B cell (primary cell): ENCODE measurements at places on chromosomes 11 and 22. TPM values are rescaled to one million over a fixed set of nuclear protein-coding genes. Genes with fewer than 3 reads are reported as not detected.

DNA sequence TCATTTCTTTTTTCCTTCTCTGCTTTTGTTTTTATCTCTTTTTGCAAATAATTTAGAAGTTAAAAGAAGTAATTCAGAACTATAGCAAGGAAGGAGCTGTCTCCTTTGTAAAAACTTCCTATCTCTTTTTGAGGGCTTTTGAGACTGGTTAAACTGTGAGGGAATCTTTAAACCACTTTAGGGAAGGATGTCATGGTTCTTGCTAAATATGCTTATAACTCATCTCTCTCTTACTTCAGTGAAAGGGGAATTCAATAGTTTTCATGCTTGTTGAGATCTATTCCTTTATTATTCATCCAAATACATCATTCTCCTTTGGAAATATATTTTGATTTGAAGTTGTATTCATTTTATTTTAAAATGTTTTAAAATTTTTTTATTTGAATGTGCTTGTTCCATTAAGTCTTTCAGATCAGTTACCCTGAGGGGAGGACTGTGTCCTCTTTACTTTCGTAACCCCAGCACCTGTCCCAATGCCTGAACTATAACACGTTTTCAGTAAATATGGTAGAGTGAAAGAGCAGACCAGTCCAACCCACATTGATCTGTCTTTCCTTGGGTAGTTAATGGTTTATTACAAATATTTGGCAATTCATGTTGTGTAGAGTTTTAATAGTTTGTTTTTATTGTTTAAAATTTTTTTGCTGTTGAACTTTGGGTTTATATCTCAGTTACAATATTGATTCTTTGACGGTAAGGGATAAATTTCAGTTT is 27.5 kb downstream of the AMOTL1 start:
- no peaks in the 10 kb centered on the region for H3K36me3 ChIP-seq
- no peak overlapping the region for H3K27ac ChIP-seq
- no peaks in the 10 kb centered on the region for H3K4me1 ChIP-seq
- no peaks in the 10 kb centered on the region for H3K27me3 ChIP-seq

Gene OR52H1
- 0.37 and 0.49 TPM in 2 replicates for total RNA-seq

DNA sequence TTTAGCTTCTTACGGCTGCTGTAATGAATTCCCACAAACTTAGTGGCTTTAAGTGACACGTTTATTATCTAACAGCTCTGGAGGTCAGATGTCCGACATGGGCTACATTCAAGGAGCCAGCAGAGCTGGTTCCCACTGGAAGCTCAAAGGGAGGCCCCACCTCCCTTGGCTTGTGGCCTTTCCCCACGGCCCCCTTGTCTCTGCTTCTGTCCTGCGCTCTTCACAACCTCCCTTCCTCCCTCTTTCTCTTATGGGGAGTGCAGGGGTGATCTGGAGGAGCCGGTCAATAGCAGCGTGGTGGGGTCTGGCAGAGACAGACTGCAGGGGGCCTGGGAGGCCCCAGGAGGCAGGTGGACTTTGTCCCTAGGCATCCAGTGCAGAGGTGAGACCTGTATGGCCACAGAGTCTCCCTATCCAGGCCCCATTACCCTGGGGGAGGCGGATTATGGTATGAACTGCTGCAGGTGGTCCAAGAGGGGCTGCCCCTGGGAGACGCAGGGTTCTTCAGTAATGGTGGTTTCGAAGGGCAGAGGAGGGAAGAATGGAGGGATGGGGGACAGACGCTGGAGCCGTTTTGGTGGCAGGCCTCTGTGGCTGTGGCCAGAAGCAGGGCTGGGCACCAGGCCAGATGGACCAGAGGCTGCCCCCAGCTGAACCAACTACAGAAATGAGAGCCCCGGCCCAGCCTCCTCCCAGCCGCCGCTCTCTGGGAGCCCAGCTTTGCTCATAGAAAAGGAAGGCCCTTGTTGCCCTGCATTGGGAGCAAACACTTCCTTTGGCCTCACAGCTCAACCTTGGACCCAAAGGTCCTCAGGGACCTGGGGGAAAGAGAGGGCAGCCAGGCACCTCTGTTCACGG is 30.7 kb upstream of the KCNQ1OT1 start:
- no peak for DNase-seq
- H3K36me3 ChIP-seq = no peaks in the 10 kb centered on the region
- H3K27me3 ChIP-seq = no peaks in the 10 kb centered on the region
- H3K4me1 ChIP-seq = no peaks in the 10 kb centered on the region
- H3K27ac ChIP-seq = no peak overlapping the region
- no peak overlapping the region for H3K4me3 ChIP-seq

Gene POLR2L
- 39.0 and 44.4 TPM in 2 replicates for total RNA-seq

Gene OR10A2
- total RNA-seq = not detected in 2 replicates

Gene SPON1
- 0.22 and 0.30 TPM in 2 replicates for total RNA-seq

- no peak for DNase-seq
- peak overlapping the region; percentile 45 for H3K27ac ChIP-seq
- peaks cover 38% of the 10 kb centered on the region for H3K4me1 ChIP-seq
- no peak overlapping the region for H3K4me3 ChIP-seq
- peaks cover 19% of the 10 kb centered on the region for H3K36me3 ChIP-seq
- H3K27me3 ChIP-seq = no peaks in the 10 kb centered on the region
These were observed 6.5 kb upstream of the APOBEC3H start for GRCh38 chr22:39090426-39091064.

Gene KRTAP5-9
- total RNA-seq = 0.34 TPM in 1 of 2 replicates, not detected in the other

DNA sequence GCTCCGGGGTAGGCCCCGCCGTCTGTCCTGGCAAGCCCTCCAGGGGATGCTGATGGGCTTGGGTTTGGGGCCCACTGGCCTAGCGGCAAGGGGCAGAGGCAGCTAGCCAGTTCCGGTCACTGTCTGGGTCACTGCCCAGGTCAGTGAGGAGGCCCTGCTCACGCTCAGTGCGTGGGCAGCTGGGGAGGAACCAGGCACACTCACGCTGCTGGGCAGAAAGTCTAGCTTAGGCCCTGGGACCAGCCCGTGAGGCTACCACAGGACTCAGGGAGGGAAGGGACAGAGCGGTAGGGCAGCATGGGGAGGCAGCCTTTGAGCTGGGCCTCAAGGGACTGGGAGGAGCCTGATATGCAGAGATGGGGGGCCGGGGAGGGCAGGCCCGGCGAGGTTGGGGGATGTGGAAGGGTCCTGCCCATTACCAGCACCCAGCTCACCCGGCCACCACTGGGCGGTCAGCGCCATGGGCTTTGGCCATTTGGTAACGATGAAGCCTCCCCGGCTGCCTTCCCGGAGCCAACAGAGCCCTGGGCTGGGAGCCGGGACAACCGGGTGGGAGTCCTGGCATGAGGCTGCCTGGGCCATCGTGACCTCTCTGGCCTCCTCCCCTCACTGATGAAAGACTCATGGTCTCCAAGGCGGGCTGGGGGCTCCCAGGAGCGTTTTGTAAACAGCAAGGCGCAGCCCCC is 14.2 kb downstream of the SHISAL1 start:
- no peak for DNase-seq
- no peak overlapping the region for H3K4me3 ChIP-seq
- H3K27me3 ChIP-seq = no peaks in the 10 kb centered on the region
- H3K27ac ChIP-seq = no peak overlapping the region
- no peaks in the 10 kb centered on the region for H3K36me3 ChIP-seq

DNA sequence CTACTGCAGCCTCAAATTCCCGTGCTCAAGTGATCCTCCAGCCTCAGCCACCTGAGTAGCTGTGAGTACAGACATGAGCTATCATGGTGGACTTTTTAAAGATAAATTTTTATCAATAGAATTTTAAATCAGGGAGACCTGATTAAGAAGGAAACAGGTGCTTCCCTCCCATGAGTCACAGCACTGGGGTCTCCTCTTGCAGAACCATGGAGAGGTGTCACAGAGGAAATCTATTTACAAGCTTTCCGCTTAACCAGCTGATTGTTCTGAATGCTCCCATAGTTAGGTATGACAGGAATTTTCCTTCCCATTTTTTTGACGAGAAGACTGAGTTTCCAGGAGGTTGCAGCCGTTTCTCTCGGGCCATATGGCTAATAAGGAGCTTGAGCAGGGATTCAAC is 516.1 kb downstream of the MIAT start:
- no peak for DNase-seq
- no peaks in the 10 kb centered on the region for H3K27me3 ChIP-seq
- no peaks in the 10 kb centered on the region for H3K36me3 ChIP-seq
- H3K4me1 ChIP-seq = no peaks in the 10 kb centered on the region
- no peak overlapping the region for H3K27ac ChIP-seq
- no peak overlapping the region for H3K4me3 ChIP-seq

DNA sequence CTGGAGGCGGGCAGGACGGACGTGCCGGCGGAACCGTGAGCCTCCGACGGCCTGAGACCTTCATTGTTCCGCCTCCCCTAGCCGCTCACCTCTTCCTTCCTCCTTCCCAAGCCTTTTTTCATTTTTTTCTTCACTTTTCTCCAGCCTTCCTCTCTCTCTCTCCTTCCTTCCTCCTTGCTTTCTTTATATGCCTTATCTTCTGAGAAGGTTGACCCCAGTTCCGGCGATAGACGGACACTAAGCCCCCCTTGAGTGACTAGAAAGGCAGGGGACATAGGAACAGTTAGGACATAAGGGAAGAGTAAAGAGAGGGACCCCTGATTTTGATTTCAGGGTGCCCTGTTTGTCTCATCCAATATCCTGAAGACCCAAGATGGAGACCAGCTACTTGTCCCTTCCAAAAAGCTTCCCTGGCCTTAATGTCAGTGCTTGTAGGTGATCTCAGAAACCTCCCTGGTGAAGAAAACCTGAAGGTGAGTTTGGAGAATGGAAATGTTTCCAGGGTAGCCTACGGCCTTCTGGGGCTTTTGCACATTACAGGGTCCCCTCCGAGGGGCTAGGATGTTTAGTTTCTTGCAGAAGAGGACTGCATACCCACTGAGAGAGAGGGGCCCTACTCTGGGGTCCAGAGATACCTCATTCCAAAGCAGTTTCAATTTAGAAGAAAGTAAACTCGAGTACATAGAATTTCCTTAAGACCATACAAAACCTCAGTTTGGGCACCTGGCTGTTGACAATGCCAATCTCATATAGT is 3.5 kb downstream of the ADM start:
- DNase-seq = no peak
- H3K4me1 ChIP-seq = peaks cover 52% of the 10 kb centered on the region
- peaks cover 34% of the 10 kb centered on the region for H3K27me3 ChIP-seq
- peak overlapping the region; percentile 32 for H3K4me3 ChIP-seq
- H3K27ac ChIP-seq = no peak overlapping the region

- no peaks in the 10 kb centered on the region for H3K4me1 ChIP-seq
- H3K27ac ChIP-seq = no peak overlapping the region
- no peak for DNase-seq
- no peak overlapping the region for H3K4me3 ChIP-seq
- no peaks in the 10 kb centered on the region for H3K36me3 ChIP-seq
These were observed 610 bp upstream of the TEX12 start for GRCh38 chr11:112166562-112166961.

- no peaks in the 10 kb centered on the region for H3K4me1 ChIP-seq
- no peaks in the 10 kb centered on the region for H3K27me3 ChIP-seq
- no peak for DNase-seq
- H3K27ac ChIP-seq = no peak overlapping the region
These were observed 241.8 kb upstream of the ARHGAP42 start for GRCh38 chr11:100445231-100445735.

DNA sequence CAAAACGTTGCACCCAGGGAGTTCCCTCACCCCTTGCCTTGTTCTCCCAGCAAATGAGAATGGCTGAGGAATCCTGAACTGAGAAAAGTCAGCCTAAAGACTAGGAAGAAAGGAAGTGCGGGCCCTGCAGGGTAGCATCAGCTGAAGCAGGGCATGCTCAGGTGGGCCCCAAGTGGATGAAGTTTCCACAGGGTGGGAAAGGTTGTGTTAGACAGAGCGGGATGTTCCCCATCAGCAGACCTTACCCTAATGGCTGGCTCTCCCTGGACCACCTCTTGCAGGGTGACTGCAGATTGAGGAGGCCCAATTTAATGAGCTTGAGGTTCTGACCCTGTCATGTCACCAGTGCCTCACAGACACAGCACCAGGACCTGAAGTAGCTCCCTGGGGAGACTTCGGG is 81.5 kb upstream of the MYOD1 start:
- H3K27me3 ChIP-seq = no peaks in the 10 kb centered on the region
- H3K4me3 ChIP-seq = no peak overlapping the region
- no peak for DNase-seq
- H3K27ac ChIP-seq = no peak overlapping the region
- no peaks in the 10 kb centered on the region for H3K36me3 ChIP-seq

GRCh38 chr22:37229805-37230672 is 14.0 kb downstream of the RAC2 start:
- peak; percentile 85 for DNase-seq
- peak overlapping the region; percentile 30 for H3K4me3 ChIP-seq
- H3K27ac ChIP-seq = peak overlapping the region; percentile 91

DNA sequence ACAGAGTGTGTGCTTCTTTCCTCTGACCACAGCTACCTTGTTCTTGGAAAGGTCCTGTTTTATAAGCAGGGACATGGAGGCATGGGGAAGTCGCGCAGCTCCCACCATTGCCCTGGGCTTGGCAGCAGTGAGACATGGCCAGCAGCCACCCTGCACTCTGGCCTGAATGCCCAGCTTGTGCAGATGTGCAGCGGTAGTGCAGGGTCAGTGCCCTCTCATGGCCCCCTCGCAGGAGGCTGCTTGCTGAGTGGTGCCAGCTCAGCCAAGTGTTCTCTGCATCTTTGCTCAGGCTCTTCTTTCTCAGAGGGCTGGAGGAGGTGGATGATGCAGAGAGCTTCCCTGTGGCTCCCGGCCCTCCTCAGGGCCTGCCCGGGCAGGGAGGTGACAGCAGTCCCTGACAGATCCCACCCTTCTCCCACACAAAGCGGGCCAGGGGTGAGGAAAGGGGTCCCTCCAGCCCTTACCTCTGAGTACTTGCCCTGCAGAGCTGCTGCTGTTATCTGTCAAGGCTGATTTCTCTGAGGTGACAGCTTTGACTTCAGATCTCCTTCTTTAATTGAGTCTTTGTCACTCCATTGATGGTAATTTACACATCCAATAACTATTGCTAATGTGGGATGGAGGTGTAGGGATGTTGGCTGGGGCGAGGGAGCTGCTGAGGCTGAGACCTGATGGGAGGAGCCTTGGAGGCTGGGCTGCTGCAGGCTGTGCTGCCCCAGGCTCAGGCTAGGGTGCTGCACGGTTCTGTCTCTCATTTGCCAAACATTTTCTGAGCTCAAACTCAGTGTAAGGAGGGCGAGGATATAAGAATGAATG is 47.4 kb upstream of the B3GAT1 start:
- DNase-seq = no peak
- H3K36me3 ChIP-seq = no peaks in the 10 kb centered on the region
- H3K4me1 ChIP-seq = no peaks in the 10 kb centered on the region
- no peaks in the 10 kb centered on the region for H3K27me3 ChIP-seq
